ENCODE measurements at places on chromosomes 5 and 9.

GRCh38 chr5:58341476-58341875, 118.4 kb downstream of the PLK2 start:
- no peak for DNase-seq

- no peak for DNase-seq
These were observed 81.4 kb downstream of the PGM5 start for GRCh38 chr9:68437785-68438184.

DNA sequence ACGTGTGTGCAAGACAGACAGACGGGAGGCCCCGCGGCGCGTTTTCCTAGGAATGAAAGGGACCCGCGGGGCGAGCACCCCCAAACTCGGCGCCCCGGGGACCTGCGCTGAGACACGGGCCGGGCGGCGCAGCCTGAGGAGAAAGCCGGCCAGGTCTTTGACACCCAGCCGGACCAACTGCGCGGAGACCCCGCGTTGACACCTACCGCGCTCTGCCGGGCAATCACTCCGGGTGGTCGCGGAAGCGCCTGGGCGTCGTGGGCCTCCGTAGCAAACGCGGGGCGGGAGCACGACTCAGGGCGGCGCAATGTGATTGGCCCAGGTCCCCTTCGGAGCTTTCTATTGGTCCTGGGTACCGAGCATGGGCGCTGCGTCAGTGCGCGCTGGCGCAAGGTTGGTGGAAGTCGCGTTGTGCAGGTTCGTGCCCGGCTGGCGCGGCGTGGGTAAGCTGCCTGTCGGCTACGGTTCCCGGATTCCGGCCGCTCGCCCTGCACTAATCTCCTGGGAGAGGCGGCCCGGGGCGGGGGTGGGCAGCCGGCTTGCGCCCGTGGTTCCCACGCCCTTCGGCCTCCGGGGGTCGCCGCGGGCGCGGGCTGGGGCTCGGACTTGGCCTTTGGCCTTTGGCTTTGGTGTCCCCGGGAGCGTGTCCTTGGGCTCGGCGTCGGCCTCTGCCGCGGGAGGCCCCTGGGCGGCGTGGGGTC, at the start of the genes FASTKD3 and MTRR:
Gene FASTKD3, minus strand, starts transcription at position 259 of the 701 bp plus-strand sequence. CDS start 948 bp downstream, outside the sequence.
Gene MTRR, plus strand, starts transcription at position 376 of the 701 bp plus-strand sequence. CDS start 1,647 bp downstream, outside the sequence.
- peak; percentile 94 for DNase-seq

DNA sequence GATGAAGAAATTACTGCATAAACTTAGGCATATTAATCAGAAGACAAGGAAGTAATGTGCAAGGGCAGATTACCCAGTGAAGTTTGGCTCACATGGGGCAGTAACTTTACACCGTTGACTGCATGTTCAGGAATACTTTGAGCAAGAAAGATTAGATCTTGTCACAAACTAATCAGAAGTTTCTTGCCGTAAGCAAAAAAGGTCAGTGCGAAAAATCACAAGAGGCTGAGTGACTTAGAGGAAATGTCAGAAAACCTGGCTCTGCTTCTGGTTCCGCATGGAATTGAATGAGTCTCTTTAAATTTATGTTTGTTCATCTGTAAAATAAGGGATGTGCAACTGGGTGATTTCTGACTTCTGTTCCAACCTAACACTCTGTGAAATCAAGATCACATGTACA, 64.4 kb downstream of the PARP8 start:
- DNase-seq = no peak

DNA sequence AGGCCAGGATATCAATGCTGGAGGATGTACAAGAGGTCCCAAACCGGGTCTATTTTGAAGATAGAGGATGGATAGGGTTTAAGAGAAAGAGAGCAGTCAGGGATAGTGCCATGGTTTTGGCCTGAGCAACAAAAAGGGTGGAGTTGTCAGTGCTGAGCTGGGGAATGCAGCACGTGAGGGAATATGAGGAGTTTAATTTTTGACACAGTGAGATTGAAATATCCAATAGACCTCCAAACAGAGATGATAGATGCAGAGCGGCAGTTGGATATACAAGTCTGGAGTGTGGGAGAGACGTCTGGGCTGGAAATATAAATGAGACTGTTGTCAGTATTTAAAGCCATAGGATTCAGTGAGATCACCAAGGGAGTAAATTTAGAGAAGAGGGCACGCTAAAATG, 136.7 kb upstream of the EFNA5 start:
- DNase-seq = no peak

DNA sequence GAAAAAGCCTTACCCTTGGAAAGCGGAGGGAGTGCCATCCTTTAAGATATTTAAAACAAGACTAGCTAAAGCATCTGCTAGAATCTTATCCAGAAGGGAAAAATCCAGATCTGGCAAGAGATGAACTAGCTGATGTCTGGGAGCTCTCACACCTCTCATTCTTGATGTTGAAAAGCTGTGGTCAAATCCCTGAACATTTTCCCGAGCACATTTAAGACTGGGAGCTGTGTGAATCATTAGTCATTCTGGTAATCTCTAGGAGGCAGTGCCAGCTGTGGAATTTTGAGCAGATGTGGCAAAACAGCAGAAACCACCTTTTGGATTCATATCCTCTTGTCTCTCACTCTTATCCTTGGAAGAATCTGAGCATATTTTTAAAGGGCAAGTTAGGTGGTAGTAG, 218.0 kb downstream of the MAN2A1 start:
- peak; percentile 68 for DNase-seq

GRCh38 chr9:90086101-90086511, 481.3 kb downstream of the GADD45G start:
- no peak for DNase-seq

GRCh38 chr5:102554728-102555127, 55.9 kb upstream of the SLCO6A1 start:
- no peak for DNase-seq

GRCh38 chr5:68375540-68375939, 160.0 kb downstream of the PIK3R1 start:
- DNase-seq = no peak

GRCh38 chr9:84436386-84437109, 96.0 kb upstream of the SLC28A3 start:
- no peak for DNase-seq

GRCh38 chr5:82526540-82526939, 248.4 kb upstream of the RPS23 start:
- DNase-seq = no peak

DNA sequence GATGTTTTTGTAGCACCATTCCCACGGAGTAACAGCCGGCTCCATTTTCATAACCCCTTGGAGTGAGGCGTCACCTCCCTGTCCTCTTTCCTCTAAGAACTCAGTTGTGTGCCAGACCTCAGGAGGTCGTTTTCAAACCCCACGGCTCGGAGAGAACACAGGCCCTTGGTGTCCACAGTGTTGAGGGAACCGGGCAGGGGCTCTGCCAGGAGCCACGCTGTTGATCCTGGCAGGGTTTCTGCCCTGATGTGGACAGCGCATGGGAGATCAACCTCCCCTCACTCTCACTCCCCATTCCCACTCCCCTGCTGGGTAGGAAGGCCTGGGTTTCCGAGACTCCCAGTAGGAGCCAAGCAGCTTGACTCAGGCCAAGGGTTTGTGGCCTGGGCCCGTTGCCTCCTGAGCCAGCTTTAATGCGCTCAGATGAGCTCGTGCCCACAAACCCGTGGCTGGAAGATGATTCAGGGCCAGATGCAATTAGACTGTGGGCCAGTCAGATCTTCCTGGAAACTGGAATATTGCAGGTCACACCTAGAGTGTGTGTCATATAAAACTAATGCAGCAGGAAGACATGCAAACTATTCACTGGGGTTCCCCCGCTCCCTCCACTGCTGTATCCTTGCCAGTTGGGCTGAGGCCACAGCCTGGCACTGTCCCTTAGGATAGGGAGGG, 133.4 kb downstream of the SLC12A2 start:
- peak; percentile 75 for DNase-seq

DNA sequence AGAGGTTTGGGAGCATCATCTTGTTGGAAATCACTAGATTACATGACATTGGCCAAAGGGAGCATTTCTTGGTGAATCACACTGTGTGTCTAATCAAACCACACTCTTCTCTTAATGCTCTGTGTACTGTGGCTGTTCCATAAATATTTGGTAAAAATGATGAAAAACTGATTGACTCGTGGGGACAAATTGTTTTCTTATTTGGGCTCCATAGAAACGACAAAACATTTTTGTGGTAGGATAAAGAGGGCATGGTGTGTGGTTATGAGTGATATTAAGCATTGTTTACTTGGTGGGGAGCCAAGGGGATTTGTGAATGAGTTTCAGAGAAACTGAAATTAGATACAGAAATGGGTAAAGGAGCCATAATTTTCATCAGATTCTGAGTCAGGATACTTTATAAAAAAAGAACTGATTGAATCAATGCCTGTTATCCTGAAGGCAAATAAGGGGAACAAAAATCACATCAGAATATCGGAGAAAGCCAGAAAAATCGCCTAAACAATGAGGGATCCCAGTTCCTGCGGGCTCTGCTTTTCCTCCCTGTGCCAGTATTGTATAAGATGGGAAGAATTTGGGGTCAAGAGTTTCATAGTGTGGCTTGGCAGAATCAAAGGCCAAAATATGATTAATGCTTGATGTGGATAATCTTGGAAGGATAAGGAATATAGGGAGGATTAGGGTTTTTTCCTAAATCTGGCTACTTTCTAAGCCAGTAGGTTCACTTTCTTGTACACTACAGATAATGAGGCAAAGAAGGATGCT, 33.3 kb downstream of the FBXL7 start:
- peak; percentile 66 for DNase-seq

GRCh38 chr9:120891884-120892747, 15.1 kb upstream of the PHF19 start:
- no peak for DNase-seq
